ENCODE measurements at places on chromosomes 6 and 20.

GRCh38 chr6:170208651-170209353 is 82.1 kb downstream of the DLL1 start:
- no peak for DNase-seq

DNA sequence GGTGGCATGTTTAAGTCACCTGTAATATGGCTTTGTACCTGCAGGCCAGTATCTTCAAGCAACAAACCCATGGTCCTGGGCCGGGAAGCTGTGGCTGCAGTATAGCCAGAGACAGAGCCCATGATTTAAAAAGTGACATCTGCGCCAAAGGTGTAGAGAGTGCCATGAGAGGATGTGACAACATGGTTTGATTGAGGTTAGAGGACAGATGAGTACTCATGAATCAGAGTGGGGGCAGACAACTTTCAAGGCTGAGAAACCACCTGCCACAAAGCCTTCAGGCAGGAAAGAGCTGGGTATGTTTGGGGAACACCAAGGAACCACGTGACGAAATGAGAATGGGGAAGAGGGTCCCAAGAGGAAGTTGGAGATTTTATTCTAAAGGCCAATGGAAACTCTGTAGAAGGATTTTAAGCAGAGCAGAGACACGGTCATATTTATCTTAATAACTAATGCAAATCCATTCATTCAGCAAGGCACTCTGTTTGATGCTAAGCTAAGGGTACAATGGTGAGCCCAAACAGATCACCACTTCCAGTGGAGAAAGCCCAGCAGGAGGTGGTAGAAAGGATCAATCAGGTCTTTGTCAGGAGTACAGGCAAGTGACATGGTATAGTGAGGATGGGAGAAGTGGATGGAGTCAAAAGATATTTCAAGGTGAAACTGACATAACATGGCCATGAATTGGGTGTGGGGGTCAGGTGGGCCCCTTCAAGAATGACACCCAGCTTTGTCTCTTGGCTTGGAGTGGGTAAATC is 3.4 kb upstream of the MICAL1 start:
- DNase-seq = no peak

GRCh38 chr20:37256286-37256685 is 5.3 kb downstream of the GHRH start:
- DNase-seq = no peak

GRCh38 chr6:114649298-114649697 is 306.5 kb upstream of the HS3ST5 start:
- DNase-seq = no peak

DNA sequence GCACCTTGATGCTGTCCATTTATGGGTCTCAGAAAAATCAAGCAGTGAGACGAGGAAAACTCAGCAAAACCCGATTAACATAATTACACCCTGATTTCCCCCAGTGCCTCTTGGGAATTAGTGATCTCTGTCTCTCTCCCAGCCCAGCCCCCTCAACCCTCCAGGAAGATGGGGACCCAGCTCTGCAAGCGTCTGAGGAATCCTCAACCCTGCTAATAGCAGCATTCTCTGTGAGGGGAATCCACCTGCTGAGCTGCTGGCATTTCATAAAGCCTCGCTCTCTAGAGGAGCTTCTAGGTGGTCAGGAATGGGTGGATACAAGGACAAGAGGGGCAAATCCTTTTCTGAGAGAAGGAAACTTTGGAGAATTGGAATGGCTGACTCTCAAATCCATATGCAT is 13.9 kb downstream of the NR2E1 start:
- DNase-seq = no peak

Measured in DMS79 (cell line).